Upper lobe of left lung (tissue), 6 donors: ENCODE measurements at places on chromosomes 2 and 18. TPM values are rescaled to one million over a fixed set of nuclear protein-coding genes. Genes with fewer than 3 reads are reported as not detected.

GRCh38 chr2:173874003-173874893 lies 90.9 kb downstream of the SP3 start:
- no peak overlapping the region for H3K4me3 ChIP-seq
- DNase-seq: no peak

GRCh38 chr2:140861666-140862065 lies 1269.2 kb downstream of the LRP1B start:
- H3K4me1 ChIP-seq: no peaks in the 10 kb centered on the region
- no peak overlapping the region for H3K27ac ChIP-seq
- no peaks in the 10 kb centered on the region for H3K36me3 ChIP-seq
- H3K27me3 ChIP-seq: no peaks in the 10 kb centered on the region
- H3K4me3 ChIP-seq: no peak overlapping the region

GRCh38 chr2:160609346-160609745 lies 115.7 kb upstream of the RBMS1 start:
- no peaks in the 10 kb centered on the region for H3K36me3 ChIP-seq
- H3K4me3 ChIP-seq: no peak overlapping the region
- H3K27ac ChIP-seq: no peak overlapping the region

DNA sequence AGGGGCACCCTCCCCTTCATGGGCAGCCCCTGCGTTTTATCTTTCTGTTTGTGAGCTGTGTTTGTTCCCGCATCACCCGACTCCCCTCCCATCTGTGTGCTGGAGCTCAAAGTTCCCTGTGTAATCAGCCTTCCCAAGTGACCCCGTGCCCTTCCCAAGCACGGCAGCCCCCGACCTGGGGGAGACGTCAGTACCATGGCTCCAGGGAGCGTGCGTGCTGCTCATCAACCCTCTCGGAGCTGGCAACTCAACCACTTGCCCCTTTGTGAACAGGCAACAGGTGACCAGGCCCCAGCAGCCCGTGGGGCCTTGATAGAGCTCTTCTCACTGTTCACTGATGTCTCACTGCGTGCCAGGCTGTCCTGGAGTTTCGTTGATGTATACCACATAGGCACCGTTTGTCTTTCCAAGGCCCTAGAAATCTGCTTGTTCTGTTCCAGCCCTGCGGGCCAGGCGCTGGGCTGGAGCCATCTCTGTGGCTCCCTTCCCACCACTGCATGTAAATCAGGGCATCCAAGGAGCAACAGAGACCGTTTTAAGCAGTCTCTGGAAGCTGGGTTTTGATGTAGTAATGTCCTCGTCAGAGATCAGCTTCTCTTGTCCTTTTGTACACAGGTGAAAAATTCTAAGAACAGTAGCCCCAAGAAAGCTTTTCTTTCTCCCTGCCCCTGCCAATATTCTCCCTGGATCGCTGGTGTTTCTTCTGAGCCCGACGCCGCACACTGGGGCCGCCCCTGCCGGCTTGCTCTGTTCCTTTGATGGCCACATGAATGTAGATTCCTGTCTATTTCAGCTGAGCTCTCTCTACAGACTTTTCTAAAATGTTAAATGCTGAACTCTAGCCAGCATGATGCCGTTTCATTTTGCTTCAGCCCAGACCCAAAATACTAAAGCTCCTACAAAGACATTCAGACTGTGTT lies 107.0 kb upstream of the PTPRM start:
- H3K4me3 ChIP-seq: no peak overlapping the region
- H3K27me3 ChIP-seq: no peaks in the 10 kb centered on the region
- H3K4me1 ChIP-seq: no peaks in the 10 kb centered on the region
- H3K36me3 ChIP-seq: no peaks in the 10 kb centered on the region
- no peak for DNase-seq

The ANXA4 gene
- total RNA-seq: 130 TPM
